ENCODE measurements at places on chromosomes 6 and 20.

- DNase-seq = no peak
Measured at GRCh38 chr20:53338716-53339115, 254.9 kb downstream of the ZNF217 start.

GRCh38 chr6:115830895-115831294 is 229.8 kb downstream of the FRK start:
- DNase-seq = no peak

- no peak for DNase-seq
Measured at GRCh38 chr6:161232010-161232409, 41.9 kb downstream of the AGPAT4 start.

GRCh38 chr6:73157870-73158269 is 67.4 kb downstream of the KHDC1L start:
- no peak for DNase-seq

DNA sequence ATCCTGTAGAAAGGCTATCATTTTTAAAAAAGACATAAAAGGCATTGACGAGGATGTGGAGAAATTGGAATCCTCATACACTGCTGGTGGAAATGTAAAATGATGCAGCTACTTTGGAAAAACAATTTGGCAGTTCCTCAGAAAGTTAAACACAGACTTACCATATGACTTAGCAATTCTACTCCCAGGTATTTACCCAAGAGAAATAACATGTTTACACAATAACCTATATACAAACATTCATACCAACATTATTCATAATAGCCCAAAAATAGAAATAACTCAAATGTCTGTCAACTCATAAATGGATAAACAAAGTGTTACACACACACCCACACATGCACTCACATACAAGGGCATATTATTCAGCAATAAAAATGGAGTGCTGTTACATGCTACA is 23.4 kb upstream of the CEP85L start:
- no peak for DNase-seq

DNA sequence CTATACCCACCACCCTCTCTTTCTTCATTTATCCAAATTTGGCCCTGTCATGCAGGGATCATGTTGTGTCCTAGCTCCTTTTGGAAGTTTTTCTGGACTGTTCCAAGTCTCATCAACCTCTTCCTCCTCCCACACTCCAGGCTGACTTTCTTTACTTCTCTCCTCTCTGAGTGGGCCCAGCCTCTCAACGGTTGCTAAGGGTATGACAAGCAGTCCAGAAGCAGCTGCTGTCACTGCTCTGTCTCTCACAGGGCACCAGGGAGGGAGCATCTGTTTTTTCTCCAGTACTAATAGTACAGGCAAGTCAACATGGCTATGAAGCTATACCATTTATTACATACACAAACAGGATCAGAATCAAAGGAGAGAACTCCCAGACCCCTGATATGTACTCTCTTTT is 8.2 kb downstream of the NT5DC1 start:
- DNase-seq = no peak

- no peak for DNase-seq
Measured at GRCh38 chr20:5448449-5449118, 131.8 kb upstream of the PROKR2 start.

Data from amniotic stem cell (primary cell).